Activated CD8-positive, alpha-beta memory T cell treated with anti-CD3 and anti-CD28 coated beads for 4 hours (primary cell): ENCODE measurements at places on chromosomes 2 and 18.

GRCh38 chr2:41502752-41503151, 545.1 kb upstream of the PKDCC start:
- DNase-seq: no peak

DNA sequence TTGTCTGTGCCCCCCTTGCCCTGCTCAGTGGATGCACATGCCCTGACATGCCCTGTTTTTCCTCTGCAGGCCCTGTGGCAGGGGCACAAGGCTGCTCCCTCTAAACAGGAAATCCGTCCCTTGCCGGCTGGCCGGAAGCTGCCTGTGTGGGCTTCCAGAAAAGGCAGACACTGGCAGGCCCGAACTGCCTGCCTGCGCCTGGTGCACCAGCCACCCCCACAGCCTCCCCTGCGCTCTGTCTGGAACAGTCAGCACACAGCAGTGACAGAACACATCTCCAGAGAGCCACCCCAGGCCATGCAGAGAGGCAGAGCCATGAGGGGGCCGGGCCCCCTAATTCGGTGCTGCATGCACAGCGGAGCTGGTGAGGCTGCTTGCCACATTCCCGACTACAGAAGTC, 33.5 kb downstream of the LOXHD1 start:
- no peak for DNase-seq

DNA sequence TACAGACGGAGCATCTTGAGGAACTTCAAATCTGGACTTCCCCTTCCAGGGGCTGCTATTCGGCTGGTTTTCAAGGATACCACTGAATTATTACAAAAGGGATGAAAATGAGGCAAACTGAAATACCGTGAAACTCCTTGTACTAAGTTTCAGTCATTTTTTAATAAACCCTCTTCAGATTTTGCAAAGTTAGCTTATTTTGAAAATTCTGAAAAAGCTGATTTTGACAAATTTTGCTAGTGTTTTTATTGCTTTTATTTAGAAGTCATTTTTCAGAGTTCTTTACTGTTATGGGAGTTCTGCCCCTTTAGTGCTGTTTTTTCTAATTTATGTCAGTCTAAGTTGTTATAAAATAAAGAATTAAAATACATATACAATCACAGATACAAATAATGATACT, 390.4 kb upstream of the VRK2 start:
- no peak for DNase-seq

- DNase-seq: no peak
These were observed 365 bp downstream of the NDUFB3 start for GRCh38 chr2:201072201-201072530.

GRCh38 chr2:15940661-15941480, 521 bp downstream of the MYCN start:
- no peak for DNase-seq

GRCh38 chr2:172596776-172597175, 40.9 kb downstream of the PDK1 start:
- DNase-seq: no peak

DNA sequence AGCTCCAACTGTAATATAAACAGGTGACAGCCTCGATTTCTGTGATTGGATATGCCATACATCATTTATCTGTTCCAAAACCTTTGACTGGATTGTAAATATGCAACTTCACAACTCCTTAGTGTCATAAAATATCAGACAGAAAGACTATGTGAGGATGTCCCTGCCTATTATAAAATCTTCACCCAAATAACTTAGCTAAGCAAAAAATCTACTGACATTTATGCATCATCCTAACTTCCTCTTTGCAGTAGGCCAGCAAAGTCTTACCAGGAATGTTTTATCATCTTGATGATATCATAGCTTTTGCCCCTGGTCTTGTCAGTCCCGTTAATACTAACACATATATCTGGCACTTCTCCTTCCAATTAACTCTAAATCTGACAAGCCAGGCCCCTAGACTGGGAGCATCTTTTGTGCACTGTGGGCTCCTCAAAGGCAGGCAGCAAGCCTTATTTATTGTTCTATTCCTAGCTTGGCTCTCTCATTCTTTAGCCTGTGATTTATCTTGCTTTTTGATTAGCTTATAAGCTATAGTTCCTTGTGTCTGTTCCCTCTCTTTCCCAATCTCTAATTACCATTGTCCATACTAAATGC, 356.5 kb upstream of the HNMT start:
- DNase-seq: no peak

- no peak for DNase-seq
These were observed 21.8 kb downstream of the LPIN2 start for GRCh38 chr18:2990956-2991640.

DNA sequence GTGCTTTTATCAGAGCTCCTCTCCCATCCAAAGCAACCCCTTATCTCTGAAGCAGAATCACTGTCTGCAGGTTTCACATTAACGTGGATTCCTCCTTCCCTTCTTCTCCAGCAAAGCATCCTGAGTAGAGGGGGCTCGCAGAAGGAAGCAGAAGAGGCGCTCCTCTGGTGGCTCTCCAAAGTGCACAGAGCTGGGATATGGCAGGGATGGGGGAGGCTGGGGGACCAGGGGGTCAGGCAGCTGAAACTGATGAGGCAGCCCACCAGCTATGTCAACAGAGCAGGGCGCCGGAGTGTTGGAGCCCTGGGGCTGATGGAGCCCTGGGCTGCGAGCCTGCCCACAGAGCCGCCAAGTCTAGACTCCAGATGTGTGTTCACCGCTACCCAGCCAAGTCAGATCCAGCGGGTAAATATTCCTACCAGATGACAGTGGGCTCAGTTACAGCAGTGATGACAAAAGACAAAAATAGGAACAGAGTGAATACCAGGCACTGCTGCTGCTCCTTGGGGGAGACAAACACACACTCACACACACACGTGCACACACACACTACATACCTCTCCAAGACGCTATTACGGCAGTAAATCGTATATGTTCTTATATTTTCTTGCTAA, 678.3 kb upstream of the ID2 start:
- no peak for DNase-seq

GRCh38 chr2:208463721-208464120, 57.1 kb downstream of the PTH2R start:
- no peak for DNase-seq

- DNase-seq: no peak
These were observed 4.3 kb downstream of the MRPS9 start for GRCh38 chr2:105042189-105042588.

DNA sequence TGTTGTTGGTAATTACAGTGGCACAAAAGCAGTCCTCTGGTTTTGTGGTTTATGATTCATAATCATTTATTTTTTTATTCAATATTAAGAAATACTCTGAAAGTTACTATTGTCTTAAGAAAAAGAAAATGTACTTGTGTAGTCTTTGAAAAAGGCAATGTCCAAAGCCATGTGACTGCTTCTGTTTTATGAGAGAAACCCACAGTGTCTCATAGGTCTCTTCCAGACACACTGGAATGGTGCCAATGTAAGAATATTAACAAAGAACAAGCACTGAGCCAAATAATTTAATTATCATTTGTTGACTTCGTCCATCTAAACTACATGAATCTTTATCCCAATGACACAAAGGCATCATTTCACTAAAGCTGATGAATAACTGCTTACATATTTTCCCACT, 62.5 kb downstream of the RPRM start:
- DNase-seq: no peak

GRCh38 chr18:62637807-62638687, 77.3 kb upstream of the PHLPP1 start:
- DNase-seq: peak; percentile 13

DNA sequence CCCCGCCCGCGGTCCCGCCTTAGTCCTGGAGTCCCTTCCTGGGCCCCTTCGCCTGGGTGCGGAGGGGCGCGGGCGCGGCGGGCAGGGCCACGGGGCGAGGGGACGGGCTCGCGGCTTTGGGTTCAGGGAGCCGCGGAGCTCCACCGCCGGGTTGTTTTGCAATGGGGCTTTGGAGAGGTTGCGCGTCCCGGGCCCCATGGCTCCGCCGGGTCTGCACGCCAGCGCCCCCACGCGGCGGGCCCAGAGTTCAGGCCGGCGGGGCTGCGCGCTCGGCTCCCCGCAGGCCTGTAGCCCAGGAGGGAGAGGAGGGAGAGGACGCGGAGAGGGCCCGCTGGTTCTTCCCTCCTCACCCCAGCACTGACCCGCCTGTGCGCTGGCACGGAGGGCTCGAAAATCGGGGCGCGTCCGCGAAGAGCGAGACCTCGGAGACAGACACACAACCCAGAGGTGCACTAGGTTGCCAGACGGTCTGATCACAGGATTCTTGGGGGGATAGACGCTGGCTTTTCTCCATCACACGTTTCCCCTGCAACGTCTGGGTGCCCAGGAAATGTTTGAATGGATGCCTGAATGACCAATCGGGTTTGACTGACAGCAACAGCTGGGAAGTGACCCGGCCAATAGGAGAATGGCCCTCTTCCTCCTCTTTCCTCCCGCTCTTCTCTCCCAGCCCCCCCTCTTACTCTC, 4.9 kb upstream of the SIX2 start:
- no peak for DNase-seq

GRCh38 chr18:57008001-57008686, 138.7 kb upstream of the BOD1L2 start:
- no peak for DNase-seq

DNA sequence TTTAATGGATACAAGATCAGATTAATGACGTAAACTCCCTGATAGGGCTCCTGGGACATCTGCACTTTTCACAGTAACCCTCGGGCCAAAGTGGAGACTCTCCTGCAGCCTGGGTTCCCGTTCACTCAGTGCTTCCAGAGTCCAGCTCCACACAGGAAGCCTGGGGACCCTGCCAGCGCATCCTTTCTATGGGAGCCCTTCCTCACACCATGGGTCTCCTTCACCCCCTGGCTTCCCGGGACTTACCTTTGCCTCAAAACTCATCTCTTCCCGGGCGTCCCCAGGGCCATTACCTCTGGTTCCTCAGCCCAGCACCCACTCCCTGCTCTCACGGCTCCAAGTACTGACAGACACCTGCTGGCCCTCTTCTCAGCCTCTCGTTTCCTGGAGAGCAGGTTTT, 40.7 kb upstream of the KLF11 start:
- no peak for DNase-seq

DNA sequence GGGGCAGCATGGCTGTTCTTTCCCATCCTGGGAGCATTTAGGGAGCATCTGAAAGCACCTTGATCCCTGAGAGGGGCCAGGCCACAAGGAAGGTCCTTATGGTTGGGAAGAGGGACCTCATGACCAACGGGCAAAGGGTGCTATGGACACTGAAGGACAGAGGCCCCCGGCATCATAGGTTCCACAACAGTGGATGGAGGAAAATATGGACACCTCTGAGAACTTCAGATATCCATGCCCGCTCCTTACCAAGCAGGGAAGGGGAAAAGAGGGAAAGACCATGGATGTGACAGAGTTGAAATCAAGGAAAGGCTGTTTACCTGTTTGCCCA, 94.1 kb upstream of the MGAT4A start:
- no peak for DNase-seq

DNA sequence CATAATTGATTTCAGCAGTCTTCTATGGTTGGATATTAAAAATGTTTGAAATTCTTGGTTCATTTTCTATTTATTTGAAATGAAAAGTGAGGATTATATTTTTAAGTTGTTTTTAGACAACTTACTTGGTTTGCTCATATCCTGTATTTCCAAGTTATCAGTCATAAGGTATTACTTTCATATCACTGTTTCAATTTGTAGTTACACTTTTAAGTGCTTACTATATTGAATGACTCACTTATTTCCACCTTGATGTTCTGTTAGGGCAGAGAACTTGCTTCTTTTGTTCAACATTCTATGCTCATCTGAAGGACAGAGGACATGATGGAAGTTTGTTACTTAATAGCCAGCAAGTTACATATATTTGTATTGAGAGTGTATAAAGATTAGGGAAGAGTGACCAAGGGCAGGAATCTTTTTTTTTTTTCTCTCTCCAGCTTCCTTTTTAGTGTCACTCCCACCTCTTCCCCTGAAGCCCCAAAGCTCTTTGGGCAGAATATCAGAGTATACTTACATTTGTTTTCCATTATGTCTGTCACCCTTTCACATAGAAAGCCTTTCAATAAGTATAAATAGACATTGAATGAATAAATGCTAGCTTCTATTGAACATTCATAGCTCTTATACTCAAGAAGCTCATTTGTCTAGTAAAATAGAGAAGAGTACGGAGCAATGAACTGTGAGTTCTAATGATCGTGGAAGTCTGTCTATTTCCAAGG, 28.1 kb downstream of the PIK3C3 start:
- DNase-seq: no peak

DNA sequence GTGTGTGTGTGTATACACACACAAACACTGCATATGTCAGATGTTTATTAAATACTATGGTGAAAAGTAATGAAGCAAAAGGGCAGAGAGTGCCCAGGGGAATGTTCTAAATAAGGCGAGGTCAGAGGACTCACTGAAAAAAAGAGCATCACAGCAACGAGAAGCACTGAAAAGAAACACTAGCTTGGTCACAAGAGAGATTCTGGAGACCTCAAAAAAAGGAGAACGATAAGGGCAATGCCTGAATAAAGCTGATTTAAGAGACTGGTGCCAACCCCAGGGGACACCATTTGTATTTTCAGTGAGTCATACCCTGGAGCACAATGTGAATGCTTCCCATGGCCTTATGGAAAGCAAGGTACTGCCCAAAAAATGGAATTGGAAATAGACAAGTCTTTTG, 14.5 kb downstream of the SLC40A1 start:
- no peak for DNase-seq

GRCh38 chr2:63571291-63571690, 17.0 kb downstream of the WDPCP start:
- DNase-seq: no peak

- DNase-seq: no peak
These were observed 59.3 kb downstream of the MYL12B start for GRCh38 chr18:3321133-3321812.

DNA sequence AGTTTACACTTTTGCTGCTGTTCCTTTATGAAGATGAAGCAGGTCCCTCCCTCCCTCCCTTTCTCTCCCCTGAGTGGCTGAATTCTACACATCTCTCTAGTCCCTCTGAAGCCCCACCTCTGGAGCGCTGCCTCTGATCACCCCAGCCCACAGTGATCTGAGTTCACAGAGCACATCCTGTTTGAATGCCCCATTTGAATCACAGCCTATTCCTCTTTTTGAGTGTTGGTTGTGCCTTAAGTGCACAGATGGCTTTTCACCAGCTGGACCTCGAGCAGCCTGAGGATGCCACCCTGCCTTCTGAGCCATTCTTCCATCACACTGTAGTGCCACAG, 87.1 kb downstream of the ITGB1BP1 start:
- no peak for DNase-seq

GRCh38 chr2:176193048-176193447, 4.6 kb downstream of the HOXD1 start:
- DNase-seq: no peak

DNA sequence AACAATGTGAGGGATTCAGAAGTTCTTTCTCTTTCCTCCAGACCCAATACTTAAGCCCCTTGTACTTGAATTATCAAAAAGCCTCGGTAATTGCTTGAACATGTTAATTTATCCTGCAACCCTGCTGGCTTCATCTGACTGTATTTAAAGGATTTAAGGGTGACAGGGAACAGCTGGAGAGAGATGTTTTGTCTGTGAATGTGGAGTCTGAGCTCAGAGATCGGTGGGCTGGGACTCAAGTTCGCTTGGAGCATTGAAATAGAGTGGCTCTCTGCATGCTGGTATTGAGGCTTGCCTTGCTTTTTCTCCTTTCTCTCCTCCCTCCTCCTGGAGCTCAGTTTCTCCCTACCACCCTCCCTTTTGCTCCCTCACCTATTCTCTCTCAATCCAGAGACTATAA, 73.6 kb downstream of the BOD1L2 start:
- no peak for DNase-seq
